ENCODE measurements at places on chromosomes 11 and 22. TPM values are rescaled to one million over a fixed set of nuclear protein-coding genes. Genes with fewer than 3 reads are reported as not detected.

- no peaks in the 10 kb centered on the region for H3K4me1 ChIP-seq
- H3K4me3 ChIP-seq: no peak overlapping the region
- H3K27ac ChIP-seq: no peak overlapping the region
- peaks cover 62% of the 10 kb centered on the region for H3K36me3 ChIP-seq
- H3K27me3 ChIP-seq: no peaks in the 10 kb centered on the region
- DNase-seq: no peak
These were observed 15.6 kb upstream of the SUSD2 start for GRCh38 chr22:24165673-24166072.

Gene FXYD2
- total RNA-seq: 10.5 TPM

- no peaks in the 10 kb centered on the region for H3K4me1 ChIP-seq
- H3K27me3 ChIP-seq: no peaks in the 10 kb centered on the region
These were observed 14.2 kb downstream of the KCNJ4 start for GRCh38 chr22:38440747-38441350.

Gene EIF4G2
- total RNA-seq: 659 TPM

Gene CDKN1C
- 6.1 TPM for total RNA-seq

DNA sequence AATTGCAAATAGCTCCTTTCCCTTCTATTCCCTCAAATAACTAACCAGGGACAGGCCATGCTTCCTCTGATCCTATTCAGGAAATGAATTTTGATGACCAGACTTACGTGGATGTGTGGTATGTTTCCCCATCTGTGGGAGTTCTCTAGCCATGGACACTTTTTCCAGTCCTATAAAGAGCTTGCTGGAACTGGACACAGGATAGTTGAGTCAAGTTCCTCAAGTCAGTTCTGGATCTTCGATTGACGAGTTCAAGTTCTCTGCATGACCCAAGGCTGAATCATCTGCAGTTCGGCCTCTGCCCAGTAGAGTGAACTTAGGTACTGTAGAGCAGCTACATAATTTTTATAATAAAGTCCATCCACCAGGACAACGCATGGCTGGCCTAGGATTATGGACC, 52.7 kb upstream of the CCND1 start:
- no peak overlapping the region for H3K4me3 ChIP-seq
- no peak for DNase-seq
- H3K27me3 ChIP-seq: no peaks in the 10 kb centered on the region

GRCh38 chr11:116658876-116659535, 113.8 kb downstream of the BUD13 start:
- no peaks in the 10 kb centered on the region for H3K36me3 ChIP-seq
- H3K27me3 ChIP-seq: no peaks in the 10 kb centered on the region
- no peak for DNase-seq
- no peak overlapping the region for H3K4me3 ChIP-seq
- H3K4me1 ChIP-seq: no peaks in the 10 kb centered on the region

DNA sequence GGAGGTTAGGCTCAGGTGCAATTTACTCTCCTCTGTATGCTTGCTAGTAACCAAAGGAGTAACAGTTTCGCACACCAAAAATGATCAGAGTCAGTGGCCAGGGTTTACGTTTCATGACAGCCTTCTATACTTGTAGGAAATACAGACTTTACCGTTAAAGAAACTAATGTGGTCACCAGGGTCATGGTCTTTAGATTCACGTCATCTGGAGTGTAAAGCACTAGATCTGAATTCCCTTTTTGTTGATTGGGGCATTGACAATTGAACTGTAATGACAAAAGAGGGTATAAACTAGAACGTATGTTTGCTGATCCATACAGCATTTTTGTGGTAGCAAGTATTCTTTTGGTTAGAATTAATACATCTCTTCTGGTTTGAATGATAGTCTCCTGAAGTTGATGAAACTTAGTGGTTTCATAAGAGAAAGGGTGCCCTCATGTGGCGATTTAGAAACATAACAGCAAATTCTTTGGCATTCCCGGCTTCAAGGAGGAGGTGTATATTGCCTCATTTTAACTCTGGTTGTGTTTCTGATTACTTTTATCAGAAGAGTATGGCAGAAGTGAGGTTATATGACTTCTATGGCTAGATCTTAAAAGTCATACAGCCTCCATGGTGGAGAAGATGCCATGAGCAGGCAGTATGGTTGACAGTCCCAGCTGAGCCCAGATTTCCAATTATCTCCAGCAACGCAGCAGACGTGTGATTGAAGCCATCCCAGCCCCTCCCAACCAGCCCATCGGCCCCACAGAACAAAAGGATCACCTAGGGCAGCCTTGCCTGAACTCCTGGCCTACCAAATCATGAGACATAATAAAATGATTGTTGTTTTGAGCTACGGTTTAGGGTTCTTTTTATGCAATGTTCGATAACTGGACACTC, 35.1 kb downstream of the MMP7 start:
- H3K4me1 ChIP-seq: peaks cover 4% of the 10 kb centered on the region
- no peak overlapping the region for H3K4me3 ChIP-seq
- no peak overlapping the region for H3K27ac ChIP-seq
- H3K27me3 ChIP-seq: peaks cover 4% of the 10 kb centered on the region
- no peaks in the 10 kb centered on the region for H3K36me3 ChIP-seq

Gene RTN4R
- 2.7 TPM for total RNA-seq

- no peaks in the 10 kb centered on the region for H3K27me3 ChIP-seq
- H3K36me3 ChIP-seq: no peaks in the 10 kb centered on the region
- peak; percentile 56 for DNase-seq
These were observed 8.4 kb upstream of the CTR9 start for GRCh38 chr11:10742460-10743208.

DNA sequence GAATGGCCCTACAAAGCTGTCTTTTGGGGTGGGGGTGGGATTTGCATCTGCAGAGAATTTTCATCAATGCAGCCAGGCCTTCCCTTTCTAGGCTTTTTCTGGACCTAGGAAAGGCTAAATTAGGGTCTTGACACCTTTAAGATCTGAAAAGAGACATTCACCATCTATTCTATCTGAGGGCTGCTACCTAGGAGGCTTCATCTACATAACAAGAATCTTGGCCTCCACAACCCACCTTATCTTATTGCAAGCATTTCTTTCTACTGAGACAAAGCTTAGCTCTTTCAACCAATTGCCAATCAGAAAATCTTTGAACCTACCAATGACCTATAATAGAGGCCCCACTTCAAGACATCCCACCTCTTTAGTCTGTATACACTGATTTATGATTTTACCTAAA, 20.7 kb upstream of the INCENP start:
- peaks cover 13% of the 10 kb centered on the region for H3K4me1 ChIP-seq
- H3K27ac ChIP-seq: no peak overlapping the region
- H3K36me3 ChIP-seq: no peaks in the 10 kb centered on the region
- no peak overlapping the region for H3K4me3 ChIP-seq
- no peak for DNase-seq

- DNase-seq: no peak
- no peak overlapping the region for H3K4me3 ChIP-seq
- H3K27ac ChIP-seq: no peak overlapping the region
- H3K36me3 ChIP-seq: no peaks in the 10 kb centered on the region
- no peaks in the 10 kb centered on the region for H3K27me3 ChIP-seq
These were observed 962.3 kb upstream of the RAG2 start for GRCh38 chr11:37560346-37560745.

DNA sequence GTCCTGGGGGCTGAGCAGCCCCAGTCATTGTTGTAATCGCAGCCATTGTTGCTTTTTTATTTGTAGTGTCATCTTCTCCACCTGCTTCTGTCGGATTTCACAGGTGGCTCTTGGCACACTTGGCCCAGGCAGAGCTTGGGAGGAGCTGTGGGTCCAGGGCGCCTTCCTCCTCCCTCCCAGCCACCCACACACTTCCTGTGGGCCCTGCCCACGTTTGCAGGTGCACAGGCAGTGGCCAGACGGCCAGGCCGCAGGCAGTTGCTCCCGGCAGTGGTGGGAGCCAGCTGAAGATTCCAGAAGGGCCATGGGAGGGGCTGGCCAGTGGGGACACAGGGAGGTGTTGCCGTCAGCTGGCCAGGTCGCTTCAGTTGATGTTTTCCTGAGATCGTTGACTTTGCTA, 1191.9 kb downstream of the BRD1 start:
- DNase-seq: no peak
- no peaks in the 10 kb centered on the region for H3K4me1 ChIP-seq
- no peaks in the 10 kb centered on the region for H3K36me3 ChIP-seq
- H3K27me3 ChIP-seq: no peaks in the 10 kb centered on the region
- H3K4me3 ChIP-seq: no peak overlapping the region

DNA sequence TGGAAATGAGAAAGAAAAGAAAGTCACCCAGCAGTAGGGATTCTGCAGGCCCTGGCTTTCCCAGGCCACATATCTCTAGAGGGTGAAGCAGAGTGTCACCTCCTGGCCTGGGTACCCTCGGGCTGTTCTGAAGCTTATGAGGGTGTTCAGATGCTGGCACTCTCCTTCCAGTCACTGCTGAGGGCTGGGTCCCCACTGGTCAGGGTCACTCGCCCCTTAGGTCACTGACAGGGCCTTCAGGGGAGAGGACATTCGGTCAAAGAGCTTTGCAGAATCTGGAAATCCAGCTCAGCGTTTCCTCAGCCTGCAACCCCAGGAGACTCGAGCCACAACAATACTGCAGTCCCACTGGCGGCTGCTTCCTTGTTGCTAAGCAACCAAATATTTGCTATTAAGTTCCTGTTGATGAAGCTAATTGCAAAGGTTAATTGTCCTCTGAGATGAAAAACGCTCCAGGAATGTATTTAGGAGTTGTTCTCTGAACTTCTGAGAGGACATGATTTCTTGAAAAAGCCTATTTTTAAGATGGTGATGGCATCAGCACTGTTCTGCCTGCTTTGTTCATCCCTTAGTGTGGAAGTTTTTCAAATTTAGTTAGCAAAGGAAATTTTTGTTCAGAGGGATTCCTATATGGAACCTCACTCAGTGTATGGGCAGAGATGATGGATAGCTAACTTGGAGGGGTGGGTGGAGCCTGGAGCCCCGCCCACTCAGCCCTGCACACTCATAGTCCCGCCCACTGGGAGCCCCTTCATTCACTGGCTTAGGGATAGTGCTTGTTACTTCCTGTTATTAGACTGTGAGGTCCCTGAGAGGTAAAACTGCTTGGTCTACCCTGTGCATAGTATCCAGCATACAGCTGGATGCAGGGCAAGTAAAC, 109.2 kb downstream of the CSNK2A3 start:
- H3K27me3 ChIP-seq: no peaks in the 10 kb centered on the region
- H3K4me3 ChIP-seq: no peak overlapping the region
- no peaks in the 10 kb centered on the region for H3K36me3 ChIP-seq
- peak; percentile 71 for DNase-seq

Gene OR8D1
- not detected for total RNA-seq

- DNase-seq: no peak
- no peak overlapping the region for H3K27ac ChIP-seq
- H3K27me3 ChIP-seq: no peaks in the 10 kb centered on the region
These were observed 25.7 kb downstream of the AMOTL1 start for GRCh38 chr11:94793822-94794221.

DNA sequence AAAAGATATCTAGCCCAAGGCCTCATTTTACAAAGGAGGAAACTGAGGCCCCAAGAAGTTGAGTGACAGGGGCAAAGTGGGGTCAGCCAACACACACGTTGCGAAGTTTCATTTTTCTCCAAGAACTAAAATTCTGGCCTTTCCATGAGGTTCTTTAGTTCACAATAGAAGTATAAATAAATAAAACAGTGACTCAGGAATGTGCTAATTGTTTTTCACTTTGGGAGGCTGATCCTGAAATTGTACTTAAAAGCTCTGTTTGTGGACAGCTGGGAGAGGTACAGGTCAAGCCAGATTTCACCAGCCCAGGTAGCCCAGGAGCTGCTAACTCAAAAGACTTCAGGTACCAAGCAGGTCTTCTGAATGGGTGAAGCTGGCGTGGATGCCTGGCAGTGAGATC, 105.2 kb downstream of the TRAF6 start:
- no peaks in the 10 kb centered on the region for H3K27me3 ChIP-seq
- peaks cover 7% of the 10 kb centered on the region for H3K36me3 ChIP-seq
- no peak overlapping the region for H3K4me3 ChIP-seq
- H3K27ac ChIP-seq: no peak overlapping the region

DNA sequence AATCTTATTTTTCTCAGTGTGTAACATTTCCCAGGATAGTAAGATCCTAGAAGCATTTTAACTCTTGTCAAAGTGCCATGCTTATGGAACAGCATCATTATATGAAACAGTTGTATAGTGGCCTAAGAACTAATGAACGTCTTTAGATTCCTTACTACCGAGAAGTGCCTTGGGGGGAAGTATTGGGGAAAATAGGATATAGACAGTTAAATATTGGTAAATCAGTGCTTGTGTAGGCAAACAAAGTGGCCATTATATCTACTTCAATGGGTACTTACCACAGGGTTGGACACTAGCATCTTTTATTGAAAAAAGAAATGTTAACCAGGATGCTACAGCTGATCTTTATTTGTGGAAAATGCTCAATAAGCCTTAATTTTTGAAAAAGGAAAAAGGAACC, 11.3 kb downstream of the FAR1 start:
- no peaks in the 10 kb centered on the region for H3K27me3 ChIP-seq
- H3K36me3 ChIP-seq: no peaks in the 10 kb centered on the region
- H3K4me1 ChIP-seq: peaks cover 32% of the 10 kb centered on the region
- no peak for DNase-seq

Gene C22orf42
- total RNA-seq: not detected

Gene REXO2
- total RNA-seq: 64.8 TPM

Gene TRPM5
- 0.23 TPM for total RNA-seq

GRCh38 chr11:130636722-130637464, 188.4 kb downstream of the ADAMTS15 start:
- H3K27me3 ChIP-seq: no peaks in the 10 kb centered on the region
- H3K4me3 ChIP-seq: no peak overlapping the region
- H3K36me3 ChIP-seq: no peaks in the 10 kb centered on the region
- H3K27ac ChIP-seq: no peak overlapping the region
- H3K4me1 ChIP-seq: no peaks in the 10 kb centered on the region
- no peak for DNase-seq

DNA sequence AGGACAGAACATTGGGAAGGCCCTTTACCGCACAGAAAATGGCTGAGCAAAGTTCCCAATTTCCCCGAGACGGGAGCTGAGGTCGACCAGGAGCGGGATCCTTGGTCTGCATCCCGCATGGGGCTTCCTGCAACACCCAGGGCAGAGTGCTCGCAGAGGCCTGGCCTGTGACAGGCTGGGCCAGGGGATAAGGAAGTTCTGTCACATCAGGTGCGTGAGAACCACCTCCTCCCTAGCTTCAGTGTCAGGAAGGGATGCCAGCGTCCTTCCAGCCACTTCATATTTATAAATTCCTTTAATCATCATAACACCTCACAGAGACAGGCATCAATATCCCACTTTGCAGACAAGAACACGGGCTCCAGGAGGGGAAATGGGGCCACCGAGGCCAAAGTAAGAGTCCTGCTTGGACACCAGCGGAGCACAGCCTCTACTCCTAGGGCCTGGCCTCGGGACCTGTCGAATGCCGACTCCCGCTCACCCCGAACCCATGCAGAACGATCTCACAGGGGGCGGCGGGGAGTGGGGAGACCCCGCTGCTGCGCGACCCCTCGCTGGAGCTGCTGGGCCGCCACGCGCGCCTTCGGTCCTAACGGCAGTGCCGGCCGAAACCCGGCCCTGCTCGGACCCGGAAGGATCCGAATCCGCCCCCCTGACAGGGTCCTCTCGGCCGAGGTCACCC, 532 bp downstream of the BET1L start:
- peak overlapping the region; percentile 55 for H3K4me3 ChIP-seq
- no peaks in the 10 kb centered on the region for H3K27me3 ChIP-seq
- DNase-seq: peak; percentile 19
- H3K27ac ChIP-seq: peak overlapping the region; percentile 98
- H3K36me3 ChIP-seq: peaks cover 50% of the 10 kb centered on the region
